ENCODE measurements at places on chromosomes 7 and 10. TPM values are rescaled to one million over a fixed set of nuclear protein-coding genes. Genes with fewer than 3 reads are reported as not detected.

The PRKG1 gene
- 3.4 TPM for total RNA-seq

The PRLHR gene
- total RNA-seq, result not detected

The SPOCK2 gene
- total RNA-seq, result 0.29 TPM

The EN2 gene
- 0.29 TPM for total RNA-seq

The BUB3 gene
- total RNA-seq, result 223 TPM

The OR2A12 gene
- not detected for total RNA-seq

The BICC1 gene
- 11.8 TPM for total RNA-seq

The PLXNA4 gene
- total RNA-seq, result 0.19 TPM

The GAD2 gene
- not detected for total RNA-seq

The MNX1 gene
- 0.29 TPM for total RNA-seq

The SFR1 gene
- total RNA-seq, result 8.9 TPM

The OGDHL gene
- total RNA-seq, result 0.37 TPM

The GRM3 gene
- not detected for total RNA-seq

The SPRN gene
- not detected for total RNA-seq

The HOXA7 gene
- total RNA-seq, result 2.2 TPM

The PNLIP gene
- not detected for total RNA-seq

The DNAJC1 gene
- 11.4 TPM for total RNA-seq

The ATRNL1 gene
- 4.9 TPM for total RNA-seq

The LRRD1 gene
- total RNA-seq, result 0.12 TPM

The GARIN1A gene
- total RNA-seq, result not detected

The GJD4 gene
- total RNA-seq, result not detected

The ZCCHC24 gene
- total RNA-seq, result 8.7 TPM

The COX19 gene
- 10.2 TPM for total RNA-seq

The TAS2R41 gene
- total RNA-seq, result not detected

The PRR15 gene
- total RNA-seq, result 1.2 TPM

The CD36 gene
- total RNA-seq, result 1.2 TPM

The PRSS58 gene
- not detected for total RNA-seq
